ENCODE measurements at places on chromosomes 2 and 18.
A peak's percentile ranks its signal among the peaks of the same experiment; 100 is the strongest.

- peak; percentile 100 for DNase-seq
Observed at GRCh38 chr2:26970244-26970927, at the start of gene MAPRE3. Gene MAPRE3, plus strand, starts transcription at chr2:26970637. Its CDS starts 51,582 bp downstream, at chr2:27022219.

DNA sequence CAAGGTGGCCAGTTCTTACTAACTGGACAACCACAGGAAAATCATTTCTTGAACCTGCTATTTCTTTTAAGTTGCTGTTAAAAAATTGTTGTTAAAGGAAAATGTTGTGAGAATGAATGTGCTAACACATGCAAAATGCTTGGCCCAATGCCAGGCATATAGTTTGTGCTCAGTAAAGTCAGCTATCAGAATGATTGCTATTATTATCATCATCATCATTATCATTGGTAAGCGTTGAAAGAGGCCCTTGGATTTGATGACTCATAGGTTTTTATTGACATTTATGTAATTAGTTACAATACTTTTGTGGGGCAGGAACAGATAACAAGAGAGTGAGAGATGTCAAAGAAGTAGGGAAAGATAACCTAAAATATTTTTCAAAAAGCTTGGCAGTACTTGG lies 394.2 kb upstream of the ZEB2 start:
- no peak for DNase-seq

DNA sequence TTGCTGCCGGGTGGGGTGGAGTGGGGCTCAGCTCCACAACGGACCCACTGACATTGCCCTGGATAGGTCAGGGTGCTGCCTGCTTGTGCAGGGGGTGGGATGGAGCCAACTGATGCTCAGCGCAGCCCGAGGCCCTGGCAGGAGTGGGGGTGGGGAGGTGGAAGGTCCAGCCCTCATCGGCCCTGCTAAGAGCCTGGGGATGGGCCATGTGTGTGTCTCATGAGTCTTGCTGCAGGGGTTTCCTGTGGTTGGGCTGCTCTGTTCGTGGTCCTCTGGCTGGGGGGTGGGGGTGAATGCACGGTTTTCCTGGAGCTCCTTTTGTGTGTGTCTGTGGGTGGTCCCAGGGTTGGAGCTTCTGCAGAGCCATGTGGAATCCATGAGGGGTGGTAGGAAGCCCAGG lies 39.4 kb upstream of the GALR1 start:
- DNase-seq = no peak

GRCh38 chr2:223815884-223816570 lies 21.4 kb downstream of the AP1S3 start:
- DNase-seq = no peak

GRCh38 chr18:62554061-62554815 lies 31.4 kb downstream of the ZCCHC2 start:
- DNase-seq = no peak

DNA sequence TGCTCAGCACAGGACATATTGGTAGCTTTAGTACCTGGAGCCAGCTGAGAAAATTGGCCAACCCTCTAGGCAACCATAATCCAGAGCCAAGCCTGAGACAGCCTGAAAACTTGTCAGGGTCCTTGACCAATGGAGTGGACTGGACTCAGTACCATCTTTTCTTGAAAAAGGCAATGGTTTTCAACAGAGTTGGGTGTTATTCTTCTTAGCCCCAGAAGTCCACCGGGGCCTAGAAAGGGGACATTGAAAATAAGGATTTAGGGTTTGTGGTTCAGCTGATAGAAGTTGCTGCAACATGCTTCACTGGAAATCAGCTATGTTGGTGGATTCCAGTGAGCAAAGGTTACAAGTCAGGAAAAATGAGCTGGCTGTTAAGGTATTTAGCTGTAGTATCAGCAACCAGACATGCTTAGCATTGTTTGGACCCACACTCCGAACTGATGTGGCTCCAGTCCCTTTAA lies 22.1 kb upstream of the CNOT11 start:
- DNase-seq = no peak

DNA sequence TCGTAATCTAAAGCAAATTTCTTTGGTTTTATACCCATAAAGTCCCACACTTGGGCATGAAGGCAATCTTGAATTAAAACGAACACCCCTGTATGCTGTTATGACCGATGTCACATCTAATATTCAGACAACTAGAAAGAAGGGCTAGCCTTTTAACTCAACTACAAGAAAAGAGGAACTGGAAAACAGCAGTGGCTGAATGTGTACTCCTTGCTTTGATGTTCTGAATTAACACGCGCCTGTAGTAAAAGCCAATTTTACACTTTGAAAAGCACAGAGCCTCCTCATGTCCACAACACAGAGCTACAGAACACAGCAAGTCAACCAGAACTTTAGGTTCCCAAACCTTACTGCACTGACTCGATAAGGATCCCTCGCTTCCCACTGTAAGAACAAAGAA lies 147.6 kb downstream of the HDAC4 start:
- no peak for DNase-seq

DNA sequence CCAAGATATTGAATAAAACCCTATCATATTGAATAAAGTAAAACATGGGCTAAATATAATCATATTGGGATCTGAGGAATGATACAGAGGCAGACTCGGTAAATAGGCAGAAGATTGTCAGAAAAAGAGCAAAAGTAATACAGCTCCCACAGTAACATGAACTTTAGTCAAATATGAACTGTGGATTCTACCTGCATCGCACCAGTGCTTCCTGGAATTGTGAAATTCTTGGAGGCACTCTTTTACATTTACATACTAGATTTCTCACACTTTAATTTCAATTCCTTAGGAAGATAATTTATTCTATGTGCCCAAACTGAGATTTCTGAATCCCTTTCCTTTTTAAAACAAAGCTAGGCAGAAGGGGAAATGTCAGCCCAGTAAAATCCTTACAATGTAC lies 325.1 kb upstream of the SLC39A10 start:
- DNase-seq = no peak

GRCh38 chr2:206004004-206004693 lies 81.8 kb downstream of the INO80D start:
- DNase-seq = peak; percentile 14

- DNase-seq = no peak
Observed at GRCh38 chr18:48935433-48935774, 15.4 kb downstream of the SMAD7 start.

DNA sequence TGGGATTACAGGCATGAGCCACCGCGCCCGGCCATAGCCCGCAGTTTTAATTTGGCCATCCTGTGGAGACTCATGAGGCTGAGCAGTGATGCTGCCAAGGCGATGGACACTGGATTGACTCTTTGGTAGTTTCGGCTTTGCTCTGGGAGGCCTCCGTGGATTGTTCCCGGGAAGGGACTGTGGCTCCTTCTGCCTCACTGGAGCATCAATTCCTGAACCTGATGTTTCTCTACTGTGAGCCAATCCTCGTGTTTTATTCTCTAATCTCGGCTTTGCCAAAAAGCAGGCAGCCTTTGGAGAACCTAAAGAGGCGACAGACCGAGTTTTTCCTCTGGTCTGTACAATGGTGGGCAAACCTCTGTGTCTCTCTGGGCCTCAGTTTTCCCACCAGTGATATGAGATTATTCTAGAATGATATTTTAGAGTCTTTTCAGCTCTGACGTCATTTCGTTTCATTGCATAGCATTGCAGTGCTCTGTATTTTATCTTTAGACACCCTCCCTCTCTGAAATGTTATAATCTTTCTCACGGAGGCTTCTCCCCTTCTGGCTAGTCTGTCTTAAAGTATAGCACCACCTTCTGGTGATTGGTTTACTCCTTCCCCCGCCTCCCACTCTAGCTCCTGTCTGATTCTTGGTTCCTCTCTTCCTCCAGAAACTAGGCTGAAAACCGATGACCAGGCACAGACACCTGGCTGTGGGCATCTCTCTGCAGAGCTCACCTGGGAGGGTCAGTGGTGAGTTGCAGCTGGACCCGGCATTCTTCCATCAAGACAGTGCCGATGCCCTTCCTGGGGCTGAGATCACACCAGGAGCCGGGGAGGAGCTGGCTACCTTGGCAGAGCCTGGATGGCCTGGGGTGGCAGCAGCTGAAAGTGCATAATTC lies 341.3 kb downstream of the MYCN start:
- DNase-seq = peak; percentile 61

GRCh38 chr2:237361194-237362004 lies 52.6 kb downstream of the COL6A3 start:
- DNase-seq = no peak

GRCh38 chr2:144012304-144012703 lies 507.6 kb downstream of the ZEB2 start:
- no peak for DNase-seq

- DNase-seq = no peak
Observed at GRCh38 chr2:219059375-219059724, 1.4 kb downstream of the IHH start.

GRCh38 chr2:119476301-119477112 lies 44.9 kb downstream of the TMEM37 start:
- peak; percentile 87 for DNase-seq

DNA sequence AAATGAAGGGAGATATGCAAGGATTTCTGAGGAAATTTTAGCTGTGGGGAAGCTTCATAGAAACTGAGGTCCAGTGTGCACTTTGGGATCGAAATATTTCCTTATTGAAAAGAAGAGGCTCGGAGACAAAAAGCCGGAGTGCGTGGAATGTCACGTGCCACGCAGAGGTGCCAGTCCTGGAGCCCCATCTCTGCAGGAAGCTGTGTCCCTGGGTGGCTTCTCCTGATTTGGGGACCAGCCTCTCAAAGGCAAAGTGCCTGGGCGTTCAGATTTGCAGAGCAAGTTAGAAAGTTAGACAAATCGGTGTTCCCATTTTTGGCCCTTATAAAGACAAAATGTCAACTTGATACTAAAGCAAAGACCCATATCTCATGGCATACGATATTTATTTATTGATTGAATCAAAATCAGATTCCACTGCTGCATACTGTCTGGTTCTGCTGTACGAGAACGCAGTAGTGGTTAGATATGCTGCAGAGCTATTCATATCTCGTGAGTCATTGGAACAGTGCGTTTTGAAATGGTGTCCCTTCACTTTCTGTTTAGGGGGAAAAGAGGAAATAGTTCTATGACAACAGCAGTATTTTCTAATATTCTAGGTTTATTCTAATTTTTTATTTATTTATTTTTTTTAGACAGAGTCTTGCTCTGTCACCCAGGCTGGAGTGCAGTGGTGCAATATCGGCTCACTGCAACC lies 9.1 kb upstream of the ATG16L1 start:
- DNase-seq = no peak

DNA sequence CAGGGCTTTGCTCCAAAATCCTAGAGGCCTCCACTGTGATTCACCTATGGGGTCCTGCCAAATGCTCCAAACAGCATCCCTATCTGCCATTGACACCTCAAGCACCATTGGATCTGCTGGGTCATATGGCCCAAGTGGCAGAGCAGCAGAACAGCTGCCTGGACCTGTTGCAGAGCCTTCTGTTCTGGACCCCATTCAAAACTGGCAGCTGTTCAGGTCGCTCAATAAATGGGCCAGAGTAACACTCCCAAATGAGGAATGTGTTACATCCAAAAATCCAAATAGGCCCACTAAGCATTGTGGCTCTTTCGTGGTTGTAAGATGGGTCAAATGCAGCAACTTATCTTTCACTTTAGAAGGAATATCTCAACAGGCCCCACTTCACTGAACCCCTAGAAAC lies 783.6 kb downstream of the DCDC2C start:
- DNase-seq = no peak

GRCh38 chr2:174428214-174428613 lies 32.7 kb downstream of the SCRN3 start:
- no peak for DNase-seq

GRCh38 chr2:136376211-136376610 lies 258.3 kb upstream of the CXCR4 start:
- DNase-seq = no peak

- DNase-seq = no peak
Observed at GRCh38 chr18:31688606-31689005, 4.2 kb upstream of the B4GALT6 start.

DNA sequence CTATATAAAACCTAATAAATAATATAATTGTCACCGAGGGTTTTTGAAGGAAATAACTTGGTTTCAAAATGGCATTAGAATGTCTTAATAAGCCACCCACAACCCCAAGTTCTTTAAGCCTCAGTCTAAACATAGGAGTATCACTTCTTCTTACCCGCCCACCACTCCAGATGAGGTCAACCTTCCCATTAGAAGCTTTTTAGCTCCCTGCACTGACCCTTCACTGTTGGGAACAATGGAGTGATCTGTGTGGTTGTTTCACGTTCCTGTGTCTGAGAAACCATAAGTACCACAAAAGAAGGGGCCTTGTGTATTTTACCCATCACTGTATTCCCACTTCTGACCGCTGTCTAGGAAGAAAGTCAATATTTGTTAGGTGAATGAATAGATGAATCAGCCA lies 326.3 kb upstream of the ZNF521 start:
- DNase-seq = no peak

- no peak for DNase-seq
Observed at GRCh38 chr2:163884416-163884815, 148.6 kb upstream of the FIGN start.

DNA sequence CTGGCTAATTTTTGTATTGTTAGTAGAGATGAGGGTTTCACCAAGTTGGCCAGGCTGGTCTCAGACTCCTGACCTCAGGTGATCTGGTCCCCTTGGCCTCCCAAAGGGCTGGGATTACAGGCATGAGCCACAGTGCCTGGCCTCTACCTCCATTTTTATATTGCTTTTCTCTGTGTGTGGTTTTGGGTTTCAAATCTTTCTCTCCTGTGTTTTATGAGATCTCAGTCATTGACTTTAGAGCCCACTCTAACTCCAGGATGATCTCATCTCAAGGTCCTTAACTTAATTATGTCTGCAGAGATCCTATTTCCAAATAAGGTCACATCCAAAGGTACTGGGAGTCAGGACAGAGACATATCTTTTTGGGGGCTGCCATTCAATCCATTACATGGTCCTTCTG lies 24.7 kb downstream of the ARL4C start:
- no peak for DNase-seq

GRCh38 chr2:168583710-168584521 lies 127.8 kb downstream of the CERS6 start:
- DNase-seq = no peak

GRCh38 chr2:9656270-9656766 lies 25.5 kb upstream of the YWHAQ start:
- no peak for DNase-seq

- DNase-seq = no peak
Observed at GRCh38 chr2:121372082-121372481, 87.1 kb upstream of the TFCP2L1 start.

GRCh38 chr18:31498574-31499524 lies 872 bp downstream of the DSG2 start:
- DNase-seq = no peak

GRCh38 chr2:45343251-45344017 lies 267.6 kb downstream of the SRBD1 start:
- peak; percentile 42 for DNase-seq

- no peak for DNase-seq
Observed at GRCh38 chr2:127039387-127040031, 67.4 kb downstream of the BIN1 start.
